ENCODE measurements at places on chromosomes 3 and 15.

GRCh38 chr15:58138106-58138505 lies at the start of gene AQP9:
Gene AQP9, plus strand, starts transcription at chr15:58138381. Its CDS starts 185 bp downstream, at chr15:58138566.
- DNase-seq = no peak

DNA sequence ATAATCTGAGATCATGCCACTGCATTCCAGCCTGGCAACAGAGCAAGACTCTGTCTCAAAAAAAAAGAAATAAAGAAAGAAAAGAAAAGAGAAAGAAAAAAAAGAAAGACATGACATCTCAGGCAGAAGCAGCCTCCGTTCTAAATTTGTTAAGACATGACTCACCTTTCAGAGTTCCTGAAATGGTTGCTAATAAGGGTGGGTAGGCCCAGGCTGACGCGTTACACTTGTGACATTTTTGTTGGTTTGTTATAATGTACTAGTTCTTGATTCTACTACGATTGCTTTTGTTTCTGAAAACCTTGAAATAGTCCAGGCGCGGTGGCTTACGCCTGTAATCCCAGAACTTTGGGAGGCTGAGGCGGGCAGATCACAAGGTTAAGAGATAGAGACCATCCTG lies 21.0 kb downstream of the SLC25A20 start:
- no peak for DNase-seq

DNA sequence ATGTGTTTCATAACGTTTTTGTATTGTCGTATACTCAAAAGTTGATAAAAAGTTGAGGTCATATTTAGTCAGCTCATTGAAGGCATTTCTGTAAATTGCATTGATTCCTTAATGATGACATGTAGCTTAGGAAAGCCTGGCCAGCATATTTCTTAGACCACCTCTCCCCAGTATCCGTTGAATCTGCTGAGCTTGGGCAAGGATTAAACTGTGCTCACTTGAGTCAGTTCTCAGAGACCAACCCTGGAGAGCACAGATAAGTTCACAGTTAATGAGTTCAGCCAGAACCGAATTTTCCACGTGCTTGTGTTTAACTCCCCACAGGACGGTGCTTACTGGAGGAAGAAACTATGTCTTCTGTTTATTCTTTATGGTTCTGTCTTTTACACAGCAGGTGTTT lies 132.7 kb downstream of the SLC25A26 start:
- DNase-seq = no peak

GRCh38 chr3:5488771-5489170 lies 301.3 kb downstream of the EDEM1 start:
- no peak for DNase-seq

GRCh38 chr15:34297059-34297458 lies 40.5 kb downstream of the SLC12A6 start:
- no peak for DNase-seq

- DNase-seq = no peak
These were observed 124.1 kb upstream of the RASGRP1 start for GRCh38 chr15:38688761-38689160.

GRCh38 chr3:60854791-60855190 lies 396.5 kb downstream of the FHIT start:
- DNase-seq = no peak

- no peak for DNase-seq
These were observed 3.4 kb downstream of the TSC22D2 start for GRCh38 chr3:150411546-150411945.

DNA sequence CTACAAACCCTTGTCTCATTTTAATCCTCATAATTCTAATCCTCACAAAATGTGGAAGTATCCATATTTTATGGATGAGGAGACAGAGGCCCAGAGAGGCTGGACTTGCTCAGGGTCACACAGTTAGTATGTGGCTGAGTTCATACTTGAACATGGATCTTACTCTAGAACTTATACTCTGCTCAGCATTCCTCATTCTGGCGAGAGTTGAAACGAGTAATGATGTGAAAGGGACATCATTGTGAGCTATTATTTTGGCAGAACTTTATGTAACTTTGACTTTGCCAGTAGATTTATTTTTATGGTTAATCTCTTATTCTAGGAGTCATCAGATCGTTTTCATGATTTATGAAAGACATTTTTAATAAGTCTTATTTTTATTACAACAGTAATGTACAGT lies 17.5 kb downstream of the AKAP13 start:
- DNase-seq = no peak
